ENCODE measurements at places on chromosomes 5 and 9.

- no peak for DNase-seq
Observed at GRCh38 chr5:10310066-10310779, 2.5 kb upstream of the CMBL start.

- no peak for DNase-seq
Observed at GRCh38 chr9:99962680-99963261, 56.3 kb downstream of the STX17 start.

DNA sequence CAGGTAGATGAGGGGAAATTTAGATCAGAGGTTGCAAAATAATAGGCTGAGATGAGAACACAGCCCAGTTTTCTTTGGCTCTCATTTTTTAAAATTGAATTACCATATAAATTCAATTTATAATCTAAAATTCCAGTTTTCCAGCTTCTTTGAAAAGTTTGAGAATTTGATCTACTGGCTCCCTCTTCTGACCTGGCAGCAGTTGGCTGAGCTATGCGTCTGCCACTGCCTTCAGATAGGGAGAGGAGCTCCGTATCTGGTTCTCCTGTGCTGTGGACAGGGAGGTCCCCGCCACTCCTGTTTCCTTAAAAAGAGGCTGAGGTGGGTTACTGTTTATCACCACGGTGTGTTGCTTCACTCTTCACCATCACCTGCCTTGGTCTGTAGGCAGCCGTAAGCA is 103.7 kb downstream of the ARHGAP26 start:
- DNase-seq: no peak

- DNase-seq: no peak
Observed at GRCh38 chr9:90840696-90841095, 39.1 kb downstream of the SYK start.

GRCh38 chr5:166788050-166788449 is 1503.4 kb upstream of the WWC1 start:
- no peak for DNase-seq

- DNase-seq: no peak
Observed at GRCh38 chr9:112878752-112879151, 11.9 kb downstream of the SLC46A2 start.

DNA sequence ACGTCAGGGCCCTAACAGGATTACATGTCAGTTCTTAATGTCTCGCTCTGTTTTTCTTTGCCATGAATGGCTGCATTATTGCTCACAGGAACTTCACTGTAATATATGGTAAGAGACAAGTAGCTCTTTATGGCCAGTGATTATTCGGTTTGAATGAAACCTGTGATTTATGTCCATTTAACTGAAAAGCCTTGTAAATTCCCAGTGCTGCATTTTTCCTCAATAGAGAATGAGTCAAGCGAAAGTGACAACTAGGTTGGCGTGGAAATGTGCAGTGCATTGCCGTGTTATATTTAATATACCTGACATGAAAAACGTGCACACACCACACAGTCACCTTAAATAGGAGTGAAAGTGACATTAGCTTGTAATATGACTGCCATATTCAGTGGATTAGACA is 163.1 kb downstream of the PBX3 start:
- no peak for DNase-seq
